ENCODE measurements at places on chromosomes 1 and 21. TPM values are rescaled to one million over a fixed set of nuclear protein-coding genes. Genes with fewer than 3 reads are reported as not detected.

Gene VCAM1
- polyA plus RNA-seq: not detected

Gene ALX3
- not detected for polyA plus RNA-seq

Gene LCE1D
- polyA plus RNA-seq: not detected

Gene CENPF
- polyA plus RNA-seq: 0.29 TPM

Gene FGR
- polyA plus RNA-seq: 72.0 TPM
